ENCODE measurements at places on chromosomes 3 and 15.

GRCh38 chr15:52493968-52494367, 34.7 kb downstream of the MYO5A start:
- DNase-seq: no peak

DNA sequence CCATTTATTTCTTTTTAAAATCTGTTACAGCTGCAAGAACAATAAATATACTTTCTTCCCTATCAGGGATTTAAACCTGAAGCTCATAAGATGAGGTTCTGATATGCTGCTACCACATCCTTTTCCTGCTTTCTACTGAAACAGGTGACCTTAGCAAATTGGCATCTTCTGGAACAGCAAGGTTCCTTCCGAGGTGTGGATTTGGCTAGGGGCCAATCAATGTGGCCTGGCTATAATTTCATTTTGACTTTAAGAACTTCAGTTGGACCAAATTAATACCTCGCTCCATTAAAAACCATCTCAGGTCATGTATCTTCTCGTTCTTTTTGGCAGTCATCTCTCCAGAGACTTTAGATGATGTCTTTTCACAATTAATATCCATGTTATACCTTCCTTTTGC, 53.4 kb upstream of the C3orf80 start:
- DNase-seq: no peak

DNA sequence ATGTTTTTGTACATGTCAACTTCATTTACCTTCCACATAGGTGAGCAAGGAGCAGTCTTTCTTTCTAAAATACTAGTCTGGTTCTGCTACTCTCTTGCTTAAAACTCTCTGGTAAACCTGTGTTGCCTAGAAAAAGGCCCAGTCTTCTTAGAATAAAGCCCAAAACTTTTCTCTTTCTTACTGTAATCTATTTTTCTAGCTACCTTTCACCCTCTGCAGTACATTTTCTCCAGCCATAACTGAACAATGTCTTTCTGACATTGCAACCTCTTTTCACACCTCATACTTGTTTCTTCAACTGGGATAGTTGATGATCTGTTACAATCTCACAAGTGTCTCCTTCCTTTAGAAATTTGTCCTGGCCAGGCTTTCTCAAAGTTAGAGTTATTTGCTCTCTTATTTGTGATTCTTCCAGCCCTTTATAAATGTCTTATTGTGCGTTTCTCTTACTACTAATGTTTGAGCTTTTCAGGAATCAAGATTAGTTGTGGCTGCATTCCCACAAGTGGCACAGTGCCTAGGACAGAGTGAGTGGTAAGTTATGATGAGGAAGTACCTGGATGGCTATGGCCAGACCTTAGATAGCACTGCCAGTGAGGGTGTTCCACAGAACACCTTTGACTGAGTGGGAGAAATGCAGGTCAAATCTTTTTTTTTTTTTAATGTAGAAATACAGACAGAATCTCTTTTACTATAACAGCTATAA, 313.4 kb upstream of the SATB1 start:
- no peak for DNase-seq

- DNase-seq: no peak
These were observed 14.5 kb downstream of the PCSK6 start for GRCh38 chr15:101474983-101475382.

DNA sequence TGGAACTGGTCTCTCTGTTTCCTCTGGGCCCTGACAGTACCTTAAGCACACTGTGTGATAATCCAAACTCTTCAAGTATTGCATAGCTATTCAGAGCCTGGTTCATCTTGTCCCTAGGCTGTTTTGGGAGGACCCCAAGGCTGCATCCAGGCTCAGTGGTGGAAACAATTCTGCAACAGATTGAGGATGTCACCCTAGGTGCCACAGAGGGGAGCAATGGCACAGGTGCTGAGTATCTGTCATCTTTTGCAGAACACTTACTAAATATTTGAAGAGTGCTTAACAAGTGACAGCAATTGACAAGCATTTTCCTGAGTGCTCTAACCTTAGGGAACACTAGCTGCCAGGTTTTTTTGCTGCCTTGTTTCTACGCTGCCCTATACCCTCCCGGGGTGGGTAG, 27.8 kb downstream of the STARD5 start:
- no peak for DNase-seq

Data from naive B cell (primary cell).